Fibroblast of the aortic adventitia (primary cell): ENCODE measurements at places on chromosomes 12 and 14.

GRCh38 chr14:75822522-75823141 is 159.2 kb downstream of the TGFB3 start:
- DNase-seq: peak; percentile 85

GRCh38 chr14:104588066-104588857 is 8.7 kb downstream of the C14orf180 start:
- DNase-seq: no peak

- DNase-seq: no peak
Observed at GRCh38 chr12:107873223-107873622, 98.7 kb downstream of the ASCL4 start.

- no peak for DNase-seq
Observed at GRCh38 chr14:85124631-85125290, 405.2 kb upstream of the FLRT2 start.

DNA sequence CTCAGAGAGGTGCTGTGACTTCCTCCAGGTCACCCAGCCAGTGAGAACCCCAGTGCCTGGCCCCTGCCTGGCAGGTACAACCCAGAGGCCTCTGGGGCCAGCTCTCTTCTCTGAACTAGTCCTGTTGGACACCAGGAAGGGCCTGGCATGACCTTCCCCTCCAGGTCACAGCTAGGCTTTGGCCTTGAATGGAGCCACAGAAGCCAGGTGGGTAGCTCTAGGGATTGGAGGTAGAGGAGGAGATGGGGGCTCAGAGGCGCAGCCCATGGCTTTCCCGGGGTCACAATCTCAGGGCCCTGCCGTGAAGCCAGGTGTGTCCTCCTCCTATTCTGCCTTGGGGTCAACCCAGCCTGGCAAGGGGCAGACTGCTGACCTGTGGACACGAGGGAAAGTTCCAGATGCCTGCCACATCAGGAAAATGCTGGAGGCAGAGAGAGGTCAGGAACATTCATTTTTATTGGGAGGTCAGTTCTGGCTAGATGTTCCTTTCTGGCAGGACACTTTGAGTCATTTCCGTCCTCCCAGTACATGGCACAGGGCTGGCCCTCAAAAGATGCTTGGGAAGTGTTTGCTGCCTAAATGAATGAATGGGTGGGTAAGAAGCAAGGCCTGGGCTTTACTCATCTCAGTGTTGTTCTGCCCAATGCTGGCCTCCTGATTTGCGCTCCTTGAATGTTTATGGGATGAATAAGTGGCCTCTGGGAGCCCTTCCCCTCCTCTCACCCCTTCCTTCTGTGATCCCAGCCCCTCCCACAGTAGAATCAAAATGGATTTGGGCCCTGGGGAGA is 25.4 kb downstream of the FAM222A start:
- peak; percentile 29 for DNase-seq
